ENCODE measurements at places on chromosomes 13 and 19.

DNA sequence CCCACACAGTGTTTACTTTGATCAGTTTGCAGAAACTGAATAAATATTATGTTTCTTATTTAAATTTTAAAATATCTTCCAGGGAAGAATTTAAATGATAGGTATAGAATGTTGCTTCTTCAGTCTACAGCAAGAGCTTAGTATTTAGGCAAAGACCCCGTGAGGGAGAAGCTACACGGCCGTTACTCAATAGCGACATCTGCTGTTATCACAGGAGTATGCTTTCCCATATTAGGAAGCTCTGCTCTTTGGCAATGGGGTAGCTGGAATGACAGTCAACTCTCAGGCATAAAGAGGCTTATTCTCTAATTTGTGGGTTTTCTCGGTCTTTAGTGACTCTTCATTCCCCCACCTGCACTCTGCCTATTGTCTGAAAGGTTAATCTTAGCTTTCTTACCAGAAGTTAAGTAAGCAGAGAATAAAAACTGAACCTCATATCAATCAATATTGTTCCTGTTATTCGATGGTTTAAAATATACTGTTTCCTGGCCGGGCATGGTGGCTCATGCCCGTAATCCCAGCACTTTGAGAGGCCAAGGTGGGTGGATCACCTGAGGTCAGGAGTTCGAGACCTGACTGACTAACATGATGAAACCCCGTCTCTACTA lies 13.2 kb upstream of the LHFPL6 start:
- peak; percentile 63 for DNase-seq

- DNase-seq, result no peak
Observed at GRCh38 chr13:74570834-74571233, 436.6 kb upstream of the KLF12 start.

- DNase-seq, result no peak
Observed at GRCh38 chr13:108083056-108083455, 132.3 kb downstream of the LIG4 start.

DNA sequence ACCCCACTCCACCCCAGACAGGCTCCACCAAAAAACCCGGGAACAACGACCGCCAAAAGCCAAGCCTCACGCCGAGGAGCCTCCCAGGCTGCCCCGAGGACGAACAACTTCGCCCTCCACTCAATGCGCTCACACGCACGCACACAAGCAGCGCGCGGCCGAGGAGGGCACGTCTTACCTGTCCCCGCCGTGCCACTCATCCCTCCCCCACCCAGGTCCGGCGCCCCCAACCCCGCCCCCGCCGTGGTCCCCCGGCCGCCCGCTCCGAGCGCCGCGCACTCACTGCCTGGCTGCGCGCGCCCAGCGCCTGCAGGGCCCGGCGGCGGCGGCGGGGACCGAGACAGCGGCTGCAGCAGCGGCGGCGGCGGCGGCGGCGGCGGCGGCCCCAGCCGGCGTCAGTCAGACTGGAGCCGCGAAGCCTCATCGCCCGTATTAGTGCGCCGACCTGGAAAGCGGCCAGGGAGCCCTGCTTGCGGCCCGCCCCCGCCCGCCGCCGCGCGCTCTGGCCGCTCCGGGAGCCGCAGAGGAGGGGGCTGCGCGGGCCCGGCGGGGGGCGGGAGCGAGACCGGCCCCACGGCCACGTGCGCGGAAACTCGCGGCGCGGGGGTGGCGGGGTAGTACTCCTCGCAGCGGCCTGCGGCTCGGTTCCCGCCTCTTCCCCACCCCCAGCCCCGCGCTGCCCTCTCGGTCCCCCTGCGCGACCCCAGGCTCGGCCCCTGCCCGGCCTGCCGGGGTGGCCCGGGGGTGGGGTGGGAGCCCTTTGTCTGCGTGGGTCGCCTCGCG lies at the start of gene SMAD9:
SMAD9 (minus strand) TSS at position 406 of the 783 bp plus-strand sequence. CDS start 40,549 bp downstream, outside the sequence.
- DNase-seq, result no peak

DNA sequence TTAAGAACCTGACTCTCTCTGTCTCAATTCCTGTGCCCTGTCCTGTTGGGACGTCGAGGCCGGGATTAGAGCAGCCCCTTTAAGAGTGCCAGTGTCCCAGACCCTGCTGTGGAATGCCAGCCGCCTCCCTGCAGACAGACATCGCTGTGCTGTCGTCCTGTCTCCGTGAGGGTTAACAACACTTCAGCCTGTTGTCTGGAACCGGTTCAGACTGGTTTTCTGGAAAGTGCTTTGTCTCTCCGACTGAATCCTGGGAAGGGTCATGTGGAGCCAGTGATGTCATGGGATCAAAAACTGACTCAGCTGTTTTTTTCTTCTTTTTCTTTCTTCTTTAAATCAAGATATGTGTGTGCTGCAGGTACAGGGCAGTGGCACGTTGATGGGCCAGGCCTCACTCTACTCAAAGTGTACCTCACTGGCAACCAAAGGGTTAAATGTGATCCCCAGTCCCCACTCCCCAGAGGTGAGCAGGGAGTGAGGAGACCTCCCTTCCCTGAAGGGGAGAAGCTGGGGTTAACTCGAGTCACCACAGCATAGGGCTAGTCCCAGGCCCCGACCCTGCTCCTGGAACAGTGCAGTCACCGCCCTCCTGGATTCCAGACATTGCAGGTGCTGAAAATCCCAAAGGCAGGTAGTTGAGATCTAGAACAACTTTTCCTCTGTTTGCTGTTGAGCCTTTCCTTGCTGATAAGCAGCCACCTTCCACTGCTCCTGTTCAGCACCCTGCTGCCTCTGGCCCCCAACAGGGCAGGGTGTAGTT lies 50.8 kb downstream of the TSSK6 start:
- DNase-seq, result no peak

DNA sequence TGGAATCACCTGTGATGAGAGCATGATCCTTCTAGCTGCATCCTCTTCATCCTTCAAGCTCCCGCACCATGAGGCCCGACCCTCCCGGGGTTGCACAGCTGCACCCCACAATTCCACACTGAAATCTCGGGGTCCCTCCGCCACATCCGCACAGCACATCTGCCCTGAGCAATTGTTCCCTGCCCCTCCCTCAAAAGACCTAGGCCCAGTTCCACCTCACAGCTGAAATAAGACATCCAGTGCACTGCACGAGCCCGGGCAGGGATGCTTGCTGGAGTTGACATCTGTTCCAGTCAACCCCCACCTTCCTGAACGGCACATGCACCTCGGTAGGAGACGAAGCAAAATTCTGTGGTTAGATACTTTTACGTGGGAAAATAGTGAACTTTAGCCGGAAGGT lies 14.7 kb upstream of the SOX1 start:
- DNase-seq, result no peak

- no peak for DNase-seq
Observed at GRCh38 chr19:47310323-47310722, 662 bp downstream of the C5AR1 start.

DNA sequence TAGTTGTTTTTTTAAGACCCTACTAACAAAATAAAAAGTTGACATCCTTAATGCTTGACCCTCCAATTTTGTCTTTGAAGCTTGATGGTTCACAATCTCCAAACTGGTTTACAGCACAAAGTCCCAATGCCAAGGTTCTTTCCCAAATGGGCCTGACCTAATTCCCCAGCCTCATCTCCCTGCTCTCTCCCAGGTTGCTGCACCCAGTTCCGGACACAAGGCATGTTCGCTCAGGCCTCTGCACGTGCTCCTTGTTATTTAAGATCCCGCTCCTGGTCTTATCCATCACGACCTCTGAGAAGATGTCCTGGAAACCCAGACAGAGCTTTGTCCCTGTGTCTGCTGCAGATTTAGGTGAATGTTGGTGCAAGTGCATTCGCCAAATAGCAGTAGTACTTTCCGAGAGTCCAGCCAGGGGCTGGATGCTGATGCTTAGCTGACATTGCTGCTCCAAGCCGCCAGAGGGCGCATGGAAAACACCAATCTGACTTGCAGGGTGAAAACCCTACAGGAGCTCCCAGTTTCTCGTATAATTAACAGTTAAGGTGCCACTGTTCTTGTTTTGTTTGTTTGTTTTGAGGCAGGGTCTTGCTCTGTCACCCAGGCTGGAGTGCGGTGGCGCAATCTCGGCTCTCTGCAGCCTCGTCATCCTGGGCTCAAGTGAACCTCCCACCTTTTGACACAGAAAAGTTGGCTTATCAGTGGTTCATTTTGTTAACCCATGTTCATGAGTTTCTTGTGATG lies 18.5 kb downstream of the LYPD3 start:
- peak; percentile 86 for DNase-seq

DNA sequence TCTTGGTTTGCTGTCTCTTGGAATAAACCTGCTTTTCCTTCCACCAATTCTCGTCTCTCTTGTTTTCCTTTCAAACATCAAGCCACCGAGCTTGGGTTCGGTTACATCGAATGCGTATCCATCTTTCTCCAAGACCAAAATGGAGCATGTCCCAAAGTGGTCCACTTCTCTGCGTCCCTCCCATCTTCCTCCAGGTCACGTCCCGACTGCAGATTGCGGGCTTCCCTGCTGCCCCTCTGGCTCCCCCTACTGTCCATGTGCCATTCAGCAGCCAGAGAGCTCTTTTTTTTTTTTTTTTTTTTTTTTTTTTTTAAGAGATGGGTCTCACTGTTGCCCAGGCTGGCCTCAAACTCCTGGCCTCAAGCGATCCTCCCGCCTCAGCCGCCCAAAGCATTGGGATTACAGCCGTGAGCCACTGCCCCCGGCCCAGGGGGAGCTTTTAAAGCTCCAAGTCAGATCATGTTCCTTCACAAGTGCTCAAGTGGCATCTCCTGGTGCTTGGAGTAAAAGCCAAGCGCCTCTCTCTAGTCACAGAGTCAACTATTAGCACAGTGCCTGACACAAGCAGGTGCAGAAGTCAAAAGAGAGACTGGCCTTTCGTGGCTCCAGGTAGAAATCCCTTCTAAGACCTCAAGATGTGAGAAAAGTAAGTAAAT lies 10.0 kb downstream of the COL5A3 start:
- DNase-seq, result peak; percentile 64

- DNase-seq, result peak; percentile 56
Observed at GRCh38 chr19:16587833-16588823, 15.9 kb upstream of the SLC35E1 start.

- DNase-seq, result no peak
Observed at GRCh38 chr19:41318696-41319499, 8.9 kb downstream of the CCDC97 start.

- DNase-seq, result no peak
Observed at GRCh38 chr13:75872980-75873379, 236.8 kb downstream of the LMO7 start.

- DNase-seq, result no peak
Observed at GRCh38 chr13:74206061-74206561, 71.9 kb upstream of the KLF12 start.

GRCh38 chr13:111492341-111492950 lies 172.0 kb downstream of the TEX29 start:
- no peak for DNase-seq

DNA sequence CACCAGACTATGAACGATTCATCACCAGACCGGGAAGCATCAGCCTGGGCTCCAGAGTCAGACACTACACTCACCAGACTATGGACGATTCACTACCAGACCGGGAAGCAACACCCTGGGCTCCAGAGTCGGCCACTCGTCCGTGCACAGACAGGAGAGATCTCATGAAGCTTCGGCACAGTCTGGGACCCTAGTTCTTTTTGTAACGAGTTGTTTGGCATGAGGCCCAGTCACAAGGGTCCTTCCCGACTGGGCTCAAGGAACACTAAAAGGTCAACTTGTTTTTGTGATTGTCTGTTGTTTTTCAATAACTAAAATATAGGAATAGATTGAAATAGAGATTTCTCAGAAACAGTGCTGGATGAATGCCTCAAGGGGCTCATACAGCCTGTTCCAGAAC lies 1141.6 kb upstream of the MIR17HG start:
- no peak for DNase-seq

DNA sequence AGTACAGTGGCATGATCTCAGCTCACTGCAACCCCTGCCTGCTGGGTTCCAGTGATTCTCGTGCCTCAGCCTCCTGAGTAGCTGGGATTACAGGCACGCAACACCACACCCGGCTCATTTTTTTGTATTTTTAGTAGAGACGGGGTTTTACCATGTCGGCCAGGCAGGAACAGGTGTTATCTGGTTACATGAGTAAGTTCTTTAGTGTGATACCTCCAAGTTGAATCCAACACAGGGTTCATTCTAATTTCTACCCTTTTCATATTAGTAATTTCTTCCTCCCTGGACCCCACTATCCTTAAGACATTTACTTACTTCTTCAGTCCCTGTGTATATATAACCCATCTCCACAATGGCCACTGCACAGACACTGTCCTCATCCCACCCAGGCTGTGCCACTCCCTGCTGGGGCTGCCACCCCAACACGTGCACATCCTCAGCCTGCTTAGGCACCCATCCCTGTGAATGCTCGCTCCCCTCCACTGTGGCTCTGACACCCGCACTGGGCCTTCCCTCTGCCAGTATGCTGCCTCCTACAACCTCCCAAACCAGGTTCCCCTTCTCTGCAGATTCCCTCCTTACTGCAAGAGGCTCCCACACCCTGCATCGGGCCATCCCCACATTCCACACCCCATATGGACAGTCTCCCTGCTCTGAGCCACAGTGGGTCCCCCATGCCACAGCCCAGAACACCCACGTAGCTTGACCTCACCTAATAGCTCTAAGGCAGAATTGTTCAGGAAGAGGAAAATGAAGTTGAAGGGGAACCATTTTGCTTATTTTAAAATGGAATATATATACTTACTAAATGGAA lies 147.1 kb downstream of the TBC1D4 start:
- no peak for DNase-seq

DNA sequence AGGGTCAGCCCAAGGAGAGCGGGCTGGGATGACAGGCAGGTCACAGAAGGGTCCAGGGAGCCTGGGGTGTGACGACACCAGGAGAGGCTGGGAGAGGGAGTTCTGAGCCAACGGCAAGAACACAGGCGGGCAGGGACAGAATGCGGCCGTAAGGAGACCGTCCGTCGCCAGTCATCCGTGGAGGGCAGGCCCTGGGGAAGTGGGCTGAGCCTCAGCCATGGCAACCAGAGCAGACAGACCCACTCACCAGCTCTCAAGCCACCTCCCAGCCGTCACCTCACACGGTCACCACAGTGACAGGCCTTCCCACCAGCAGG lies 3.7 kb upstream of the TMEM86B start:
- no peak for DNase-seq

DNA sequence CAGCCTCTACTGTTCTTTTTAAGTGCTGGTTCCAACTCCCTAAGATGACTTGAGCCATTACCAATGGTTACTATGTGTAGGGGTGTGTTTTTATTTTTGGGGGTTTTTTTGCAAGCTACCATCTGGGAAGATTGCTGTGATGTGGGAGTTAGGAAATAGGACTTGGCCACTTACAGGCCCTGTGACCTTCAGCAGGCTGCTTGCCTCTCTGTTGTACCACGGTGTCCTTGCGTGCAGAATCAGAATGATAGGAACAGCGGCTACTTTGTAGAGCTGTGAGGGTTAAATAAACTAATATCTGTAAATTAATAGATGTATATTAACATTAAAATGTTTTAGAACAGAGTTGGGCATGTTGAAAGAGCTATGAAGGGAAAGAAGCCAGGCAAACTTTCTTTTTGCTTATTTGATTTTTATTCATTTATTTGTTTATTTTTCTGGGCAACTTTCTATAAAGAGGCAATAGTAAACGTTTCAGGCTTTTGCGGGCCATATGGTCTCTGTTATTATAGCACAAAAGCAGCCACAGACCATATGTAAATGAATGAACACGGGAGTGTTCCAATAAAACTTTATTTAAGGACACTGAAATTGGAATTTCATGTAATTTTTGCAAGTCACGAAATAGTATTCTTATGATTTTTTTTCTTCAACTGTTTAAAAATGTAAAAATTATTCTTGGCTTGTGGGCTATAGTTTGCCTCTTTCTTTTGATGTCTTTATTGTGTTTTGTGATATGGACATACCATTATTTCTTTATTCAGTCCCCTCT lies 26.4 kb upstream of the EHD2 start:
- DNase-seq, result no peak

Measured in CD4-positive, alpha-beta T cell treated with Interleukin-2 at 100 ng/mL for 4 hours (primary cell).